Renal cortical epithelial cell (primary cell): ENCODE measurements at places on chromosomes 1 and 21. TPM values are rescaled to one million over a fixed set of nuclear protein-coding genes. Genes with fewer than 3 reads are reported as not detected.

- no peak for DNase-seq
Measured at GRCh38 chr1:221751226-221751887, 9.5 kb upstream of the DUSP10 start.

GRCh38 chr1:41898191-41898713, 20.5 kb downstream of the HIVEP3 start:
- DNase-seq: no peak

Gene KCNJ9
- not detected in 2 replicates for total RNA-seq

DNA sequence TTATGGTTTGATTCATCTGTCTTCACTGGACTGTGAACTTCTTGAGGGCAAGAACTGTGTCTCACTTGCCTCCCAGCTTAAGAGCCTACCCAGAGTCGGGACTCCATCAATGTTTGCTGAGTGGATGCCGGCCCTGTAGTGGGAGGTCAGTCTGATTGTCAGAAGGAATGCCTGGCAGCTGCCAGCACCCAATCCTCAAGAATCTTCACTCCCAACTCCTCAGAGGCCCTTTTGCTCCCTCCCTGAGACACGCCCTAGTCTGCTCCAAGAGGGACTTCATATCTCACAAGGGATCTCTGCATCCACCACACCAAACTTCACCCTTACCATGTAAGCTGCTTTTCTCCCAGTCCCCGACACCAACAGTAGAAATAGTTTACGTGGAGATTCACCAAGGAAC, 15.2 kb upstream of the KDM4A start:
- DNase-seq: no peak

Gene PLCH2
- 0.05 and 0.17 TPM in 2 replicates for total RNA-seq

Gene PAQR6
- total RNA-seq: 0.80 TPM in 1 of 2 replicates, not detected in the other

GRCh38 chr21:41168391-41169257, 664 bp downstream of the BACE2 start:
- DNase-seq: no peak

- no peak for DNase-seq
Measured at GRCh38 chr1:212067787-212068186, 32.2 kb downstream of the DTL start.

DNA sequence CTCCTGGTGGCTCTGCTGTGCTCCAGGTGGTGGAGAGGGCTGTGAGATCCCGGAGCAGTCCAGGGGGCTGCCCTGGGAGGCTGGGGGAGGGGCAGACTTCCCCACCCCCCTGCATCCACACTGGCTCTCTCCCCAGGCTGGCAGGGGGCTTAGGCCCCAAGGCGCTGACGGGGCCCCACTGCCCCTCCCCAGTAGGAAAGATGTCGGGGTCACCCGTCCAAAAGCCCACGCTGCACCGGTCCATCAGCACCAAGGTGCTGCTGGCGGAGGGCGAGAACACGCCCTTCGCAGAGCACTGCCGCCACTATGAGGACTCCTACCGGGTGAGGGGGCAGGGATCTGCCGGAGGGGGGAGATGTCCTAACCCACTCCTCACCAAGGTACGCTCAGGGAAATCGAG, 5.8 kb downstream of the RNF207 start:
- DNase-seq: no peak

DNA sequence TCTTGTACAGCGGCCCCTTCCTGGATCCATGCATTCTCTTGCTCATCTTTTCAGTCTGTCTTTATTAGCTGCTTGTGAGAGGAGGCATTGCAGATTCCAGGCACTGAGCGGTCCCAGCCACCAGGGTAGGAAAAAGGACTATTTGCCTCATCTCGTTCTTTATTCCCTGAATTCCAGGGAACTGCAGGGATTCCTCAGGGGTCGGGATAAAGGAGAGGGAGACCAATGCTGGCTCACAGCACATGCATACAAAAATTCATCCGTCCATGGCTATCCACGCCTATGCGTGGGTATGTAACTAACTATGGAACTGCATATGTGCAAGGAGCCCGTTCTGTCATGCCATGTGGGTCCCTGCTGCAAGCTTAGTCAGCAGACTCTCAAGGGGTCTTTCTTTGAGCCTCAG, 879 bp upstream of the PLPPR5 start:
- DNase-seq: no peak

- DNase-seq: no peak
Measured at GRCh38 chr1:224175617-224176016, 7.4 kb upstream of the DEGS1 start.

DNA sequence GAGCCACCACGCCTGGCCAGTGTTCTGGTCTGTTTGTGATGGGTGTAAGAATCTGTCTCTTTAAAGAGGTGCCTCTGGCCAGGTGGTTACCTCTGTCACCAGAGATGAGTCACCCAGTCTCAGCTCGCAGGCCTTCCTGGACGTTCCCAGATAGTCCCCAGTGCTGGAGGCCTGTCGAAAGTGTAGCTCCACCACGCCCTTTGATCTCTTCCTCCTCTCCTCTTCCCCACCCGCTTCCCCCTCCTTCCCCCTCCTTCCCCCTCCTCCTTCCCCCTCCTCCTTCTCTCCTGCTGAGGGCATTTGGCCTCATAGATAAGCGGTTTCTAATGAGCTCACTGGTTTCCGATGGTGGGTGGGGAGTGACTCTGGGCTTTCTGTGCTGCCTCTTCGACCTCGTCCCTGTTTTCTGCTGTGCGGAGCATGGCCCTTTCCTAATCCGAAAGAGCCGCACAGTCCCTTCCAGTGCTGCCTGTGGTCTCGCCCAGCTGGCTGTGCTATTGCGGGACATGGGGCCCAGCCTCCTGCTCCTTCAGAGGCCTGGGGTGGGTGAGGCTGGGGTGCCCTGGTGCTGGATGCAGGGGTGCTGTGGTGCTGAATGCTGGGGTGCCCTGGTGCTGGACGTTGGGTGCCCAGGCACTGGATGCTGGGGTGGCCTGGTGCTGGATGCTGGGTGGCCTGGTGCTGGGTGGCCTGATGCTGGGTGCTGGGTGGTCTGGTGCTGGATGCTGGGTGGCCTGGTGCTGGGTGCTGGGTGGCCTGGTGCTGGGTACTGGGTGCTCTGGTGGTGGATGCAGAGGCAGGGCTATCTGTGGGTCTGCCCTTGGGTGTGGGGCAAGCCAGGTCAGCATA, 19.2 kb downstream of the AGPAT3 start:
- DNase-seq: peak; percentile 41

Gene ADGRL2
- 41.2 and 117 TPM in 2 replicates for total RNA-seq

GRCh38 chr1:54312796-54313316, 93.3 kb downstream of the SSBP3 start:
- peak; percentile 66 for DNase-seq

Gene SAMD13
- total RNA-seq: 0.80 and 1.2 TPM in 2 replicates

DNA sequence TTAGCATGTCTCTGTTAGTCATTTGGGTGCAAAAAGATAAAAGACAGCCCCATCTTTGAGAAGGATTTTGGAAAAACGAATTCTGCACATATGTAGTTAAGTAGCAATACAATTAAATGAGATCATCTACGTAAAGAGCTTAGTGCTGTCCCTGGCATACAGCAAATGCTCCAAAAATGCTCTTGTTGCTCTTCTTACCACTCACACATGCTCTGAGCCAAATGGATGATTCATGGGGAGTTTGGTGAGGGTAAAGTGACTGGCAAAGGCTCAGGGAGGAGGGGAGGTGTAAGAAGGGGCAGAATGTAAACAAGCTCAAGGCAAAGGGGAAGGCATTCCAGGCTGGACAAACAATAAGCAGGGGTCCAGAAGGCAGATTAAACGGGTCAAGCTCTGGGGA, 191.9 kb downstream of the AK5 start:
- DNase-seq: peak; percentile 89

DNA sequence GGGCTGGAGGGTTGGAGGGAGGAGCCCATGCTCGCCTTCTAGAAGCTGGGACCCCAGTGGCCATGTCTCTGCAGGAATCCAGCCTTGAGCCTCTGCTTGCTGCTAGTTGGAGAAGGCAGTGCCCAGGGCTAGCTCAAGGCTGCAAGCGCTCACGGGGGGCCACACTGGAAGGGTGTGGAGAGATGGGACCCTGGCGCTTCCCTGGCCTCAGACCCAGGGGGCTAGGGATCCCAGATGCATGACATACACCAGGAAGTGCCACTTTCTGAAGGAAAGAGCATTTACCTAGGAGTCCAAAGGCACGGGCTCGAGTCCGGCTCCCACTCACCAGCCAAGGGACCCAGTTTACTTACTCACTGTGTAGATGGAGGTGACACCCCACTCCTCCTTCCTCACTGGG, 32.6 kb downstream of the NENF start:
- no peak for DNase-seq

DNA sequence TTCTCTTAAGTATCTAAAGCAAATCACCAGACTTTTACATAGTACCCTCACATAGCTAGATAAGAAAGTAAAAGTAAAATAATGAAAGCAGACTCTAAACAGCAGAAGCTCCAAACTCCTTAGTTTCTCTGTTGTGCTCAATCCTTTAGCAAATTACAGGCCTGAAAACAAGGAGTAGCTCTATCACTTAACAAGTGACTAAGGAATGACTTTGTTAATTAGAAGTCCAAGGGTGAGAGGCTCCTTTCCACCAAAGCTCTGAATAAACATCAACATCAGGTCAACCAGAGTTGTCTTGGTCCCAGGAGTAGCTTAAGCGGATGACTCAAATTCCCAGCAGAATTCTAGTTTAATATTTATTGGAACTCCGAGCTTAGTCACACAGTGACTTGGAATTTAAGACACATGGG, 5.9 kb downstream of the NRIP1 start:
- DNase-seq: peak; percentile 92

GRCh38 chr1:183872403-183872802, 67.5 kb downstream of the RGL1 start:
- DNase-seq: no peak

DNA sequence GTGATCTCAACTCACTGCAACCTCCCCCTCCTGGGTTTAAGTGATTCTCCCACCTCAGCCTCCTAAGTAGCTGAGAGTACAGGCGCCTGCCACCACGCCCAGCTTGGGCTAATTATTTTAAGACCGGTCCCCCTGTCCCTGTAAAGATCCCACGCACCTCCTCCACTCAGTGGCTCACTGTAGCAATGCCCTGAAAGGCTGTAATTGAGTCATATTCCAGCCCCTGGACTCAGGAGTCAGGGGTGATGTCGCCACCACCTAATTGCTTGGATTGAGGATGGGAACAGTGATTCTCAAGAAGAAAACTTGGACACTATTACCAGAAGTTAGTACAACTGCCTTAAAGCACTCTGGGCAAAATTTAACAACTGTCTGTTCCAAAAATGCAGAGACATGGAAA, 3.1 kb upstream of the EDARADD start:
- no peak for DNase-seq

GRCh38 chr21:43986544-43987451, 25.3 kb upstream of the TRAPPC10 start:
- DNase-seq: no peak

Gene CHI3L1
- total RNA-seq: 0.10 and 0.69 TPM in 2 replicates

Gene ARHGEF16
- total RNA-seq: 6.4 and 15.5 TPM in 2 replicates

DNA sequence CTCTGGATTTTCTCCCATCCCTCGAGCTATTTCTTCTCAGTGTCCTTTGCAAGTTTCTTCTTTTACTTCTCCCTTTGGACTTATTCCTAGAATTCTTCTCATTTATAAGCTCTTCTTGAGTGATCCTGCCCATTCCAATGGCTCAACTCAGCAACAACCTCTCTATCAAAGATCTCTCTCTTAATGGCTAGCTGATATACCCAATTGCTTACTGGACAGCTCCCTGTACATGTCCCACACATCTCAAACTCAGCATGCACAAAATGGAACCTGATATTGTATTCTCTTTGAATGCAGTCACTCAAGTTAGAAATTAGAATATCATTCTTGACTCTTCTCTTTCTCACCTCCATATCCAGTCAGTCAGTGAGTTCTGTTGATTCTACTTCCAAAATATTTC, 48.6 kb downstream of the SLC25A24 start:
- no peak for DNase-seq

Gene PCAT6
- 0.40 TPM in 1 of 2 replicates, not detected in the other for total RNA-seq

DNA sequence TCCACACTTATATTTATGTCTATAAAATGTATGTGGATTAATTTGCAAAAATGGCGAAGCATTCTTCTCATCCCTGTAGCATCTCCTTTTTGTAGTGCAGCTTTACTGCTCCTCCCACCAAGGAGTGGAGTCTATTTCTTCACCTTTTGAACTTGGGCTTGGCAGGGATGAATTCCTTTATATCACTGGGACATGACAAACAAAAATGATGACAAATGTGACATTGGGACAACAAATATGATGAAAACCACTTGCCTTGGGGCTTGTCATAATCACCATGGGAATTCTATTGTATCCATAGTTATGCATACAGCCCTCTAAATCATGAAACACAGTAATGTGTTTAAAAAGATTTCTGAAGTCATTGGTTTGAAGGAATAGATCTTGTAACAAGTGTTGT, 155.0 kb downstream of the TNFSF18 start:
- DNase-seq: no peak

DNA sequence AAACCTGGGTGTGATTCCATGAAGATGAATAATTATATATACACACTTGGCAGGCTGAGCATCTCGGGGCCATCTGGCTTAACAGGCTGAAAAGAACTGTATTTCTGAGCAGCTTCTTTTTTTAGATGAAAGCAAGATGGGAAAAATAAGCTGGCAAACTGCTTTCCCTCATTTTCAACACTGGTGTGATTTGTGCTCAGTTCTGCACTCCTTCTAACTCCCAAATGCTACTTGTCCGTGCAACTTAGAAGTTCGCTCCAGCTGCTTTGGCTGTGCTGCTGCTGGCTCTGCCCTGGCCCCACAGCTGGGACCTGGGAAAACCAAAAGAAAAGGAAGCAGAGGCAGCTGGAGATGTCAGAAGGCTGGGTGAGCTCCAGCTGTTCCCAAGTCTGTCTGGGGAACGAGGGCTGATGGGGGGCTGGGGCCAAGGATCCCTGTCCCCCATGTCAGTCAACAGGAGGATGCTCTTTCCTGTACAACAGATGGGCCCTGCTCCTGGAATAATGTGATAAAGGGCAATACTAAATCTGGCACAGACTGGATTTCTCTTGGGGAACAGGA, 44.9 kb downstream of the PAFAH2 start:
- no peak for DNase-seq

Gene CD101
- total RNA-seq: 0.35 and 0.45 TPM in 2 replicates

Gene RGS18
- not detected in 2 replicates for total RNA-seq

GRCh38 chr1:167502192-167502551, 16.2 kb downstream of the CD247 start:
- no peak for DNase-seq

DNA sequence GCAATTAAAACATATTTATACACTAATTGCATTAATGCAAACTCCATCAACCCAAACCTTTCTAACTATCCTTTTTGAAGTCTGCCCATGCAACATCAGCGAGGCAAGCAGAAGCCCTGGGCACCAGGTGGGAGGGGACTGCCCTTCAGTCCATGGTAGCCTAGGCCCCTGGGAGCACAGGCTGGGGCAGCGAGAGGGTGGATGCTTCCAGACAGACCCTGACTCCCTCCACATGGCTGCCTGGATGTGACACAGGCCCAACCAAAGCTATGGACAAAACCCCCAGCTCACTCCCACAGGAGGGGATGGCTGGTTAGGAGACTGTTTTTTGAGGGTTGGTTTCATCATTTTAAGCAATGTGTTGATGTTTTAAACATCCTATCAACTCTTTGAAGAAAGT, 17.8 kb upstream of the LRRC47 start:
- no peak for DNase-seq

- DNase-seq: peak; percentile 89
Measured at GRCh38 chr1:19640363-19641316, 3.5 kb upstream of the NBL1 start.
